Activated CD4-positive, alpha-beta T cell treated with anti-CD3 and anti-CD28 coated beads for 36 hours (primary cell): ENCODE measurements at places on chromosomes 1 and 21. TPM values are rescaled to one million over a fixed set of nuclear protein-coding genes. Genes with fewer than 3 reads are reported as not detected.

Gene EDN2
- not detected for total RNA-seq

Gene TDRD5
- not detected for total RNA-seq

Gene TRIM46
- 6.9 TPM for total RNA-seq

Gene CELSR2
- 1.9 TPM for total RNA-seq

Gene ATP6V1G3
- not detected for total RNA-seq

Gene TFAP2E
- total RNA-seq, result 0.58 TPM

Gene FCRL5
- not detected for total RNA-seq

Gene AQP10
- total RNA-seq, result not detected

Gene FAM72C
- 25.5 TPM for total RNA-seq

Gene DCST1
- not detected for total RNA-seq

Gene PCP4
- total RNA-seq, result not detected

Gene COL6A1
- total RNA-seq, result 0.57 TPM

Gene SPRR3
- not detected for total RNA-seq

Gene RAB25
- 0.46 TPM for total RNA-seq

Gene ROR1
- total RNA-seq, result not detected

Gene SPATA45
- not detected for total RNA-seq

Gene MYOG
- total RNA-seq, result not detected

Gene CNR2
- not detected for total RNA-seq

Gene SERPINC1
- 0.25 TPM for total RNA-seq

Gene RNU1-2
- 2,291 TPM for total RNA-seq

Gene ACTL8
- total RNA-seq, result 0.09 TPM

Gene PRCC
- total RNA-seq, result 80.4 TPM

Gene ERG
- total RNA-seq, result 0.07 TPM

Gene OR2T29
- not detected for total RNA-seq

Gene HTR6
- 1.1 TPM for total RNA-seq
